ENCODE measurements at places on chromosomes 1 and 21.

- DNase-seq, result no peak
Observed at GRCh38 chr1:216929870-216930582, 206.8 kb upstream of the ESRRG start.

DNA sequence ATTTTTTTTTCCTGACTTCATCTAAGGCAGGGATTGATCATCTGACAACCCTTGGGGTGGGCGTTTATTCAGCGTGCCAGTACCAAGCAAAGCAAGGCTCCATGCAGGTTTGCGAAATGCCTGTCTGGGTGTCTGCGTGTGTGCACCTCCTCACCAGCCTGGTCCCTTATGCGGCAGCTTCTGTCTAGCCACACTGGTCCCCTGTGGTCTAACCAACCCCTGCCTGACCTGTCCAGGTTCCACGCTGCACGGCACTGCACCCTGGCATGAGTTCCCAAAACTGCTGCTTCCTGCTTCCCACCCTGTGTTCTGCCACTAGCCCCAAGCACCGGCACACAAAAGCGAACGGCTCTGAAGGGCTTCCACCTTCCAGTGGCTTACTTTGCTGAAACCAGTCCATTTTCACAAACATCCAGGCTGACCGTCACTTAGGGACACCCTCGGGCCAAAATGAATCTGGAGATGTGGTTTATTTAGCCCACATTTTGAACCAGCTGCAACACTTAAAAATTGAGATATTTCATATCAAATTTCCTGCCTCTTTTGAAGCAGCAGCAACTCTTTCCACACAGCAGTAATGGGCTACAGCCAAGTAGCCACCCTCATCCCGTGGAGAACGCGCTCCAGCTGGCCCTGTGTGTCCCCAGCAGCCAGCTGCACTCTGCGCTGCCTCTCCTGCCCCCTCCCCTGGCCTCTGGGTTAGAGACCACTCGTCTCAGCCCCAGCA, 55.7 kb downstream of the HLCS start:
- no peak for DNase-seq

- no peak for DNase-seq
Observed at GRCh38 chr1:224637515-224637914, 21.4 kb downstream of the CNIH3 start.

- DNase-seq, result no peak
Observed at GRCh38 chr1:68339505-68339904, 107.2 kb upstream of the WLS start.

DNA sequence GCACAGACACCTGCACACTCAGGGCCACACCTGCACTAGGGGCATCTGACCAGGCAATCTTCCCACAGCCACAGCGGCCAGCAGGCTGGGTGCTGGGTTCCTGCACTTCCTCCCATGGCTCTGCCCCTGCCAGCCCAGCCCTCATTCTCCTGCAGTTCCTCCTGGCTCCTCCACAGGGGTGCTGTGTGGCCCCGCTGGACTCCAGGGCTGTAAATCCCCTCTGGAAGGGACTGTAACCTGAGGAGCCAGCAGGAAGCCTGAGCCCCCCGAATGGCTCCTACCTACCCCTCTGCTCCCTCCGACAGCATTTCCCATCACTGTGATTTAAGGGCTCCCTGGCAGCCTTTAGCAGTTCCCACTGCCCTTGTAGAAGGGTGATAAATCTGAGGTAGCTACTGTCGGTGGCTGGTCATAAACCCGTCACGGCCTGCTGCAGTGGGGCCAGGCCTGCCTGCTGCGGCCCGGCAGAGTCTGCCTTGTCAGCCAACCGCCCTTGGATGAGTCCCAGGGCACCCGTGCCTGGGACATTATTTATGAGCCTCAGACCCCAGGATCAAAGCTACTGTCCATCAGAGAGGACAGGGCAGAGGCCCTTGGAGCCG, 8.8 kb downstream of the UBL4B start:
- DNase-seq, result no peak

- DNase-seq, result no peak
Observed at GRCh38 chr1:108624069-108624468, 36.8 kb downstream of the HENMT1 start.

- peak; percentile 52 for DNase-seq
Observed at GRCh38 chr1:68314151-68314780, 81.9 kb upstream of the WLS start.

DNA sequence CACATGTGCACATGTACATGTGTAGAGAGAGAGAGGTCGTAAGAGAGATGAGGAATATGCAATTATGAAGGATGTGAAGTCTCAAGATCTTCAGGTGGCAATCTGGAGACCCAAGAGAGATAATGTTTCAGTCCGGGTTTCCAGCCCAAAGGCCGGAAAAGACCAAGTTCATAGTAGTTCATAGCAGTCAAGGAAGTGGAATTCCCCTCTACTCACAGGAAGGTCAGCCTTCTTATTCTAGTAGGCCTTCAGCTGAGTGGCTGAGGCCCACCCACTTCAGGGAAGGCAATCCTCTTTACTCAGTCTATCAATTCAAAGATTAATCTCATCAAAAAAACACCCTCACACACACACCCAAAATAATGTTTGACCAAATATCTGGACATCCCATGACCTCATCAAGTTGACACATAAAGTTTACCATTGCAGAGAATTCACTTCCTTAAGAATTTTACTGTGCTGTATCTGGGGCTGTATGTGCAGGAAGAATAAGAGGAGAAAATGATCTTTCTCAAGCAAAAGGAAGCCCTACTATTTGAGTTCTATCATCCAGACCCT, 114.6 kb downstream of the TNFSF18 start:
- DNase-seq, result no peak

DNA sequence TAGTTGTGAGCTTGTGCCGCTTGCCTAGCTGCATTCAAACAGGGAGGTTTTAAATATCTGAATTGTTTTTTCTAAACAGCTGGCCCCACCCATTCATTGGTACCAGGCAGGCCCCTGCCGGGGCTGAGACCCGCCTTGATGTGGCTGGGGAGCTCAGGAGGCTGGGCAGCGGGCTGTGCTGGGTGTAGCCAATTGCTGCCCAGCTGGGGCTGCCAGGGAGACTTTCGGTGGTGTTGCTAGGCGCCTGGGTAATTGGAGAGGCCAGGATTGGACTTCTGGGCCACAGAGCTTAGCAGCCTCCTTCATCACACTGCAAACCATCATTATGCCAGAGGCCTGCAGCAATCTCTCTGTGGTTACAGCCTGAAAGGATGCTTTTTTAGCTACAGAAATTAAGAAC, 12.2 kb downstream of the RHBDL2 start:
- no peak for DNase-seq

DNA sequence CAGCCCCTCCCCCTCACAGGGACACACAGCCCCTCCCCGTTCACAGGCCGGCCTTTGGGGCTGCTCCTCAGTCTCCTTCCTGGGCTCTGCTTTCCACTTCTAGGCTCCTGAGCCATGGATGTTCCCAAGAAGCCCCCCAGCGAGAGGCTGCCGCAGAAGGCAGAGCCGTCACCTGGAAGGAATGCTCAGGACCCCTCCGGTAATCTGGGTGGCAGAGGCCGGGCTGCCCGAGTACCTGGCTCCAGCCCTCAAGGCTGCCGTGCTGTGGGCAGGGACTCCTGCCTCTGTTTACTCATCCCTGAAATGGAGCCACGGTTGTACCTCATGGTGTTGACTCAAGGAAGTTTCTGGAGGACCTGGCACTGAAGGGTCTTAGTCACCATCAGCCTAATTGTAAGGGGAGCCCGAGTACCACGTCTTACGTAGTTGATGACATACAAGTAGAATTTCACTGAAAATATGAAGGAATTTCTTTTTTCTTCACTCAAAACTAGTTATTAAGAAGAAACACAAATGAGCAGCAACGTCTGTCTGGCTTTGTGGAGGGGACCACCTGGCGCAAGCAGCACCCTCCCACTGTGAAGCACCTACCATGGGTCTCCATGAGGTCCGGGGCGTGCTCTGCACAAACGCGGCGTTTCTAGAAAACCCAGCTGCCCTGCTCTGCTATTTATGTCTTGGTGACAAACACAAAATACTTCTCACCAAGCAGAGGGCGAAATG, 33.7 kb downstream of the PRDM15 start:
- no peak for DNase-seq

- DNase-seq, result no peak
Observed at GRCh38 chr21:44869781-44870747, 3.4 kb downstream of the PTTG1IP start.

DNA sequence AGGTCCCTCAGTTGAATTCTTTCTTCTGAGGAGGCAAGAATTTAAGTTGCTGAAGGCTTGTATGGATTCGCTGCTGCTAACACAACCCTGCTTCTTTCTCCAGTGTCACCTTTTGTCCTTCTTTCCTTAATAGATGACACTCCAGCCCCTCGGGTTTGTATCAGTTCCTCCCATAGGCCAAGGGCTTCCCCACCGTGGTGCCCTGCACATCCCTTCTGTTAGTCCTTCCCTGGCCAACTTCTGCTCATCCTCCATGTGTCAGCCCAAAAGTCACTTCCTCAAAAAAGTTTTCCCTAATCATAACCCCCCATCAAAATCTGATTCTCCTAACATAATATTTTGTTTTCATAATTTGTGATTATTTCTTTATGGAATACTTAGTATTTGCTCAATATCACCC, 190.4 kb downstream of the RHOU start:
- no peak for DNase-seq

GRCh38 chr1:30758785-30759380, 1.3 kb upstream of the LAPTM5 start:
- DNase-seq, result no peak

DNA sequence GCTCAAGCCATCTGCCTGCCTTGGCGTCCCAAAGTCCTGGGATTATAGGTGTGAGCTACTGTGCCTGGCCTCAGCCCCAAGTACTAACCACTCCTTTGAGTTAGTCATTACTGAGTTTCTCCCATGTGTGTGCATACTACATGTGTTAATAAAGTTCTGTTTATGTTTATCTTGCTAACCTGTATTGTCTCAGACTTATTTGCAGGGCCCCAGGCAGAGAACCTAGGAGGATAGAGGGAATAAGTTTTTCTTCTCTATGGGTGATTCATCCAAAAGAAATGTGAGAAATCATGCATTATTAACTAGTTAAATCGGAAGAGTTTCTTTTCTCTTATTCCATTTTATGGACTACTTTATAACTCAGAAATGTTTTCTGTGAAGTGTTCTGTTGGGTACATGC, 203.9 kb upstream of the CACYBP start:
- no peak for DNase-seq

DNA sequence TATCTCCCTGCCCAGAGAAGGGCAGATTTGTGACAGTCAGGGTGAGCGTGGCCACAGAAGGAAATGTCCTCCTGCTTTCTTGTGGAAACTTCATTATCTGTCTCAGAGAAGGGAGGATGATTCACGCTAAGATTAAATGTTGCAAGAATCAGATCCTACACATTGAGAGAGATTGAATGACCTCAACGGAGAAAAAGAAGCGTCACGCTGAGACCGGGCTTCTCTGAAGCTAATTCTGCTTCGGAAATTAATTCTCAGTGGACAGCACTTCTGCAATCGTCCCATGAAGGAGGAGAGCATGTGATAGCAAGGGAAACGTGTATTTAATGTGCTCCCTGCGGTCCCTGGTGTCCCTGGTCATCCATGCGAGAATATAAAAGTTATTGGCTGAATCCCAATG, 19.8 kb upstream of the C1orf21 start:
- no peak for DNase-seq

DNA sequence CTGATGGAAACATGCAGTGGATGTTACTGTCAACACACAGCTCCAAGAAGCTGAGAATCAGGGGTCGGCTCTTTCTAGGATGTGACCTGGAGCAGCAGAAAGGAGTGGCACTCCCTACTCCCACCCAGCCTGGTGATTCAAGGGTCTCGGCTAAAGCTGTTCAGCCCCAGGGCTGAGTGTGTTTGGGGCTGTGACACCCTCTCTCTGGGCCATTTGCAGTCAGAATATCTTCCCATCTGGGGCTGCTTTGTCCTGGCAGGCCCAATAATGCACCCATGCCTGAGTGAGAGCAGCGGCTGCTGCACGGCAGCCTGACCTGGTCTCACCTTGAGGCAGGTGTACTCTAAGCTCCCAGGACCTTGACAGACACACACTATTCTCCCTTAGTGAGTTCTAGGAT, 52.5 kb upstream of the AJAP1 start:
- DNase-seq, result no peak

GRCh38 chr1:151918819-151919610, 9.7 kb upstream of the THEM4 start:
- DNase-seq, result no peak

DNA sequence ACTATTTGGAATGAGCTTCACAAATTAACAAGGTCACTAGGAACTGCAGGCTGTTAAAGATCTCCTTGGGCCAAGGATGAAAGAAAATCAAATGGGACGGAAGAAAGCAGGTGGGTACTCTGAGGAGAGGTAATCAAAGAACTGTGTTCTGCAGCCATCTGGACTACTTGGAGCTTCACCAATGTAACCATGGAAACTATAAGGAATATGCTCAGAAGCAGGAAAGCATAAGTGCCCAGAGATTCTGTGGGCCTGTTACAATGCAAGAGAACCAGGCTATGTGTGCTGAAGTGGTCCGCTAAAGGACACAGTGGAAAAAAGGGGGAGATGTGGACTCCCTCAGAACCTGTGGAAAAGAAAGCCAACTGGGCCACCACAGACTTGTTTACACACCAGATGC, 238.5 kb downstream of the PTGER3 start:
- DNase-seq, result no peak

DNA sequence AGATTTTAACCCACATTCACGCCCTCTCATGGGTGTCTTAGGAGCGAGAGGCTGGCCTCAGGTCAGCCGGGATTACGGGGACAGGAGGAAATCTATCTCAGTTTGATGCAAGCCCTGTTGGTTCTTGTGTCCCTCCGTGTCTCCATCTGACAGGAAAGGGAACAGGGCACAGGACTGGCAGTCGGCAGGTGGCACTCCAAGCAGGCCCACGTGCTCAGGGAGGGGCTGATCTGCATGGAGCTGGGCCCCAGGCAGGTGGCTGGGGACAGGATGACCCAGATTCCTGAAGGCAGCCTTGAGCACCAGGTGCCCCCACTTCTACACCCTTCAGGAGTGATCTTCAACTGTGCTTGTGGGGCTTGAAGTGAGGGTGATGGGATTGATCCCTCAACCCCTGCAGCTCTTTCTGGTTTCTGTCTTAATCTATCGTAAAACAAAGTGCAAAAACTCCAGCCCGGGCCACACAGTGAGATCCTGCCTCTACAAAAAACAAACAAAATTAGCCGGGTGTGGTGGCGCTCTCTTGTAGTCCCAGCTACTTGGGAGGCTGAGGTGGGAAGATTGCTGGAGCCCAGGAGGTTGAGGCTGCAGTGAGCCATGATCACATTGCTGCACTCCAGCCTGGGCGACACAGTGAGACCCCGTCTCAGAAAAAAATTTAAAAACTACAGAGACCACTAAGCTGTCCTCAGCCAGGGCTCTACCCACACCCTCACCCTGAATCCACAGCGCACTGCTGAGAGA, 8.3 kb downstream of the PLEKHG5 start:
- DNase-seq, result no peak

GRCh38 chr1:241308011-241308410, 49.0 kb downstream of the RGS7 start:
- no peak for DNase-seq

DNA sequence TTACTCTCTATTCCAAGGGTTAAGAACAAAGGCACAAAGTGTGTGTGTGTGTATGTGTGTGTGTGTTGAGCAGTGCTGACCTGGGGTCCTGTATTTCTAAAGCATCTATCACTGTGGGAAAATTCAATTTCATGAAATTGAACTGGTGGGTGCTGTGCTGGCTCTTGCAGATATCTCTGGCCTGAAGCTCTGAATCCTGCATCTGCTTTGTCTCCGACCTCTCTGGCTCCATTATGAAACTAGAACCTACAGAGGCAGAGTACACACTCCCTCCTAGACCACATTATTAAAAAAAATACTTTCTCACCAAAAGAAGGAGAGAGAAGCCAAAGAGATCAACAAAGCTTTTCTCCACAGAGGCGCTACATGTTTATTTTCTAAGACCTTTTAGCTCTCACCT, 88.4 kb upstream of the PDE4B start:
- no peak for DNase-seq

- DNase-seq, result no peak
Observed at GRCh38 chr1:202131956-202132821, 9.5 kb downstream of the GPR37L1 start.

All from NCI-H1930 (cell line).